ENCODE measurements at places on chromosomes 5 and 9.

GRCh38 chr5:161042443-161042842, 190.4 kb upstream of the ATP10B start:
- no peak for DNase-seq

- no peak for DNase-seq
Measured at GRCh38 chr9:109387856-109388255, 67.0 kb upstream of the EPB41L4B start.

GRCh38 chr5:8766448-8766847, 779.4 kb downstream of the SEMA5A start:
- no peak for DNase-seq

GRCh38 chr5:72171667-72172066, 64.4 kb downstream of the MAP1B start:
- no peak for DNase-seq

DNA sequence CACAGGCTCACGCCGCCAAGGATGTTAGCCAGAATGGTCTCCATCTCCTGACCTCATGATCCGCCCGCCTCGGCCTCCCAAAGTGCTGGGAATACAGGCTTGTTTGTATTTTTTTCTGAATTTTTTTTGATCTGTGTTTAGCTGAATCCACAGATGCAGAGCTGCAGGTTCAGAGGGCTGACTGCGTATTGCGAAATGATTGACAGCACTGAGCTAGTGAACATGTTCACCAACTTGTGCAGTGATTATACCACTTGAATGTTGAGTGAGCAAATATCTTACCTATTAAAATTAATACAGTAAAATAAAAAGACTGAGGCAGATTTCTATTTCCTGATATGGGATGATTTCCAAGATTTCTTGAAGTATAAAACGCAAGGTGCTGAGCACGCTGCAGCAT, 123.1 kb upstream of the PHYKPL start:
- DNase-seq = no peak

GRCh38 chr5:98414938-98415337, 358.5 kb upstream of the RGMB start:
- no peak for DNase-seq

DNA sequence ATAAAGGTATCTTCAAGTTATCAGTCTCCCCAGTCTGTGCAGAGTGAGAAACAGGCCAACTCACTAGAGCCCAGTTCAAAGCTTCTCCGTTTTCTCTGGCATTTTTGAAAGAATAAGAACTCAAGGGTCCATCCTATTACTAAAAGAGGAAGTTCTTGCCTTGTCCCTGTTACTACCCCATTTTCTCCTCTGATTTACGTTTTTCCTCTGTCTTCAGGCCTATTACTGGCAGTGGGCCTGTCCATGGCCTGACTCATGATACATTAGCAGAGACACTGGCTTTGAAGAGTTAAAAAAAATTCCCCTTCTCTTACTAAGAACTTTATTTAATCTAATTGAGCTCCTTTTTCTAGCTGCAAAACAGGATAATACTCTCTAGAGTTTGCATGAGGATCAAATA, 624.0 kb upstream of the KLF4 start:
- DNase-seq = no peak

DNA sequence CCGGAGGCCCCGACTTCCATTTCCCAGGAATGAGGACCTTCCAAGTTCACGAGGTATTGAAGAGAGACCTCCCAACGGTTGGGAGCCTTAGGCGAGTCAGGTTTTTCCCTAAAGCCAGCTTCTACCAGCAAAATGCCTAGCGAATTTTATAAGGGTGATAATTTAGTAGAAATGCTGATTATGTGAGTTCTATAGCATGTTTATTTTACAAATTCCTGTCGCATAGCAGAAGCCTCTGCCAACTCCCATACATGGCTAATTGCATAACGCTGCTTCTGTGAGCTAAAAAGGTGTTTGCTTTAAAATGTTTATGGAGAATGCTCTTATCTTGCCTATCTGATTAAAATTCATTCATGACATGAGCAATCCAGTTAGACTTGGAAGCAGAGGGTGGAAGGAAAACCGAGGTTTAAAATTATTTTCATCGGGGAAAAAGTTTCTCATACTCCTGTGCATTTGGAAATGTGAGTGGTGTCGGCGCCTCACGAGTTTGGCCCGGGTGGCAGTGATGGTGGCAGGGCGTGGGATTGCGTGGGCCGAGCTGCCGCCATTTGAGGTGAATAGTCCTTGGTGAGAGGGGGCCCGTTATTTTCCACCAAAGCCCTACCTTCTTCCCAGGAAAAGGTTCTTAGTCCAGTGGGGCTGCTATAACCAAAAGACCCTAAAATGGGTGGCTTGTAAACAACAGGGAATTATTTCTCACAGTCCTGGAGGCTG, 104.4 kb upstream of the FCN2 start:
- no peak for DNase-seq

GRCh38 chr5:54323495-54323894, 13.1 kb upstream of the ARL15 start:
- no peak for DNase-seq

GRCh38 chr5:161400583-161400982, 145.9 kb downstream of the GABRB2 start:
- DNase-seq = no peak

- DNase-seq = no peak
Measured at GRCh38 chr5:158354958-158355357, 496.0 kb upstream of the CLINT1 start.

- no peak for DNase-seq
Measured at GRCh38 chr9:99561961-99562565, 259.6 kb upstream of the NR4A3 start.

GRCh38 chr5:102863058-102863457, 108.0 kb downstream of the PAM start:
- no peak for DNase-seq

- no peak for DNase-seq
Measured at GRCh38 chr9:106859957-106860720, 2.8 kb upstream of the ZNF462 start.

- no peak for DNase-seq
Measured at GRCh38 chr5:109620651-109621050, 69.1 kb upstream of the MAN2A1 start.

GRCh38 chr5:1436681-1437080, 8.6 kb downstream of the SLC6A3 start:
- no peak for DNase-seq

- no peak for DNase-seq
Measured at GRCh38 chr9:118503236-118503635, 799.0 kb downstream of the TLR4 start.

DNA sequence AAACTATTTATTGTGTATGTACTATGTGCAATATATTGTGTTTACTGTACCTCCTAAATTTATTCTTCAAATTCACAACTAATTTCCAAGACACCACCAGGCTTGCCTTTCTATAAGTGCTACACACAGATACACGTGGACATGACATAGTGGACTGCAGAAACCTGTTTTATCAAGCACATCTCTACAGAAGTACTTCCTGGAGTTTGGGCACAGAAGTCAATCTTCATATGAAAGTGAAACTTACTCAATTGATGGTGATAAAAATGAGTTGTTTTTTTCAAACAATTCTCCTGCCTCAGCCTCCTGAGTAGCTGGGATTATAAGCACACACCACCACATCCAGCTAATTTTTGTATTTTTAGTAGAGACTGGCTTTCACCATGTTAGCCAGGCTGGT, 57.6 kb downstream of the NLN start:
- DNase-seq = no peak

DNA sequence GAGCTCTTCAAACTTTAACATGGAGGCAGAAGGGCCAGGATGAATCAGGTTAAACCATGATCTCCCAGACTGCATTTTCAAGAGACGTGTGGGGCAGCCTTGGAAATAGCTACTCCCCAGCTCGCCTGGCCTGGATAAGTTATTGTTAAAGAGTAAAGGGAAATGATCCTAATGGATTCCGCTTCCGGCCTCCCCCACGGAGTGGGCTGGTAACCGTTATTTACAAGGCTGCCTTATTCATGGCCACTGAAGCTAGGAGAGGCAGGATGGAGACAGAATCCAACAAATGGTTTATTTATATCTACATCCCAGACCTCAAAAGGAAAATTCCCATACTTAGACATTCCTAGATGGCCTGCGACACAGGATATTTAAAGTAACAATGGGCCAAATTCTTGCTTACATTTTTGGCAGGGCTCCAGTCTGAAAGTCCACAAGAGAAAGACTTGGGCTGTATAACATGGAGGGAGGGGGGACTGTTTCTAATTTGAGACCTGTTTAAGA, 27.9 kb downstream of the SPRY4 start:
- DNase-seq = no peak

- no peak for DNase-seq
Measured at GRCh38 chr9:73180403-73180802, 28.7 kb downstream of the ANXA1 start.

GRCh38 chr9:2420543-2420942, 201.0 kb upstream of the VLDLR start:
- no peak for DNase-seq

- no peak for DNase-seq
Measured at GRCh38 chr5:91383956-91384300, 811 bp upstream of the ARRDC3 start.

DNA sequence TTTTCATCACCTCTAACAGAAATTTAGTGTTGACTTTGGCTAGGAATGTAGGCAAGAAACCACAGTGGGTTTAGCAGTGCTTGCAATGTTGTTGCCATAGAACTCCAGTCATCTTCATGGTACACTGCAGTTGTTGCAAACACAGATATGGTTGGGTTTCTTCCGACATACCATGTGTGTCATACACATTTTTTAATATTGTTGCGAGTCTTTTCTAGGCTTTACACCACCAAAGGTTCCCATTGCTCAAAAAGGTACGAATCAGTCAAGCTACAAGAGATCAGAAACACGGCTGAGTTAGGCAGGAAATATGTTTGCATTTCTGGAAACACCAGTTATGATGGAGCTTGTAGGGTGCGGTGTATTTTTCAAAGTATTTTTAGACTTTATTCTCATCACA, 172.4 kb downstream of the SYK start:
- no peak for DNase-seq

DNA sequence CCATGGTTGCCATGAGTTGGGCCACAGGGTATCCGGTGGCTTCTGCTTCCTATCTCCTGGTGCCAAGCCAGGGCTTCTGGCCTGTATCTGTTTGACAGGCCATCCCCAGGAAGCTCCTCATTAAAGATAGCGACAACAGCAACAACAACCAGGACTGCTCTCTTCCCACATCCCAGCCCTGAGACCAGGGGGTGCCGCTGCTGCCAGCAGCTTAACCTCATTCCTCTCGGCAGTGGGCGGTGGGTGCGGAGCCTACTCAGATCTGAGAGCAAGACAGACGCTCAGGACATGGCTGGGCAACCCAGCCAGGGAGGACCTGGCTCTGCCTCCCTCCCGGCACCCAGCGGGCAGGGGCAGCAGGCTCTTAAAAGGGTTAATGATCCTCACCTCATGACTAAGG, 98.3 kb downstream of the PSD2 start:
- DNase-seq = no peak

Measured in hypothalamus (tissue), 51 donors.